ENCODE measurements at places on chromosomes 7 and 10.
A peak's percentile ranks its signal among the peaks of the same experiment; 100 is the strongest.

DNA sequence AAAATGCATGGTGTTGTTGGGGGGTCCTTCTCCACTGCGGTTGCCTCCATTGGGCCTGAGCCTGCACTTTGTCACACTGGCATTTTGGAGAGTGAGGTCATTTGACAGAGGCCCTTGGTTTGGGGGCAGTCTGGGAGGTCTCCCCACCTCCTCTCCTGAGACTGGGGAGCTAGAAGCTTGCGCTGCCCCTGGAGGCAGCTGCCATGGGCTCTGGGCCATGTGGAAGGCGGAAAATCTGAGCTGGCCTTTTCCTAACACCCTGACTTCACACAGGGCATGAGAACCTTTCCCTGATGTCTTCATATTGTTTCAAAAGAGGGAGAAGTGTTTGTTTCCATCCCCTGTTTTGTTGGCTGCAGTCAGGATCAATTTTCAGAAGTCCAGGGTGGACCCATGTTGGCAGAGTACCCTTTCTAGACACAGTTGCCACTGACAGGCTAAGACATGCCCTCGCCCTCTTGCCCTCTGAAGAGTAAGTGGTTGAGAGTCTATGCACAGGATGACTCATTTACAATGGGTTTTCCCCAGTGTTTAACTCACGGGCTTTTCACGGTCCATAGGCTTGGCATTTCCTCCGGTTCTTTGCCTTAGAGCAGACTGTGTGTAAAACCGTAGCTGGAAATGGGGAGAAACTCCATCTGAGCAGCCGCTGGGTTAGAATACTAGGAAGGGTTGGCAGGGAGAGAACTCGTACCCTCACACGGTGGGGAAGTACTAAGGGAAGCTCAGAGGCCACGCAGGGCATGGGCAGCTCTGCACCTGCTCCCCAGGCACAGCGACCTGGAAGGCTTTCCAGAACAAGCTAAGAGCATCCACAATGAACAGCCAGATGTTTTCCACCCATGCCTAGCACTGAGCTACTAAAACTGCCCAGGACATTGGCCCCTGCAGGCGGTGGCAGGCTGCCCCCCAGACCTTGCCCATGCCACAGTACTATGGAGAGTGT, 655.0 kb downstream of the SDK1 start:
- DNase-seq, result no peak

DNA sequence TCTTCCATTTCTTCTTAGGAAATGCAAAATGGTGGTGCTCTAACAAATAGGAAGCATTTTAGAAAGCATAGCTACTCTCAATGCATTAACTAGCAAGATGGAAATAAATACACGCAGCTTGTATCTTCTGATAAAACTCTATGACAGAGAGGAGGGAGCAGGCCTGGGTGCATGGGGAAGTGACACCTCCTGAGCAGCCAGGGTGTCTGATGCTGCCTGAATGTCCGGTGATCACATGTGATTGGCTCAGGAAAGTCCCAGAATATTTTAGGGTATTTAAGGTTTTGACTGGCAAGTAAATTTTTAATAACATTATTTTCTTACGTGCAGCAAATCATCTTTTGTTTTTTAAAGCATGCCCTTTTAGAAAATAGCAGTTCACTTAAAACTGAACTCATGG, 261.0 kb upstream of the KLF6 start:
- DNase-seq, result no peak

DNA sequence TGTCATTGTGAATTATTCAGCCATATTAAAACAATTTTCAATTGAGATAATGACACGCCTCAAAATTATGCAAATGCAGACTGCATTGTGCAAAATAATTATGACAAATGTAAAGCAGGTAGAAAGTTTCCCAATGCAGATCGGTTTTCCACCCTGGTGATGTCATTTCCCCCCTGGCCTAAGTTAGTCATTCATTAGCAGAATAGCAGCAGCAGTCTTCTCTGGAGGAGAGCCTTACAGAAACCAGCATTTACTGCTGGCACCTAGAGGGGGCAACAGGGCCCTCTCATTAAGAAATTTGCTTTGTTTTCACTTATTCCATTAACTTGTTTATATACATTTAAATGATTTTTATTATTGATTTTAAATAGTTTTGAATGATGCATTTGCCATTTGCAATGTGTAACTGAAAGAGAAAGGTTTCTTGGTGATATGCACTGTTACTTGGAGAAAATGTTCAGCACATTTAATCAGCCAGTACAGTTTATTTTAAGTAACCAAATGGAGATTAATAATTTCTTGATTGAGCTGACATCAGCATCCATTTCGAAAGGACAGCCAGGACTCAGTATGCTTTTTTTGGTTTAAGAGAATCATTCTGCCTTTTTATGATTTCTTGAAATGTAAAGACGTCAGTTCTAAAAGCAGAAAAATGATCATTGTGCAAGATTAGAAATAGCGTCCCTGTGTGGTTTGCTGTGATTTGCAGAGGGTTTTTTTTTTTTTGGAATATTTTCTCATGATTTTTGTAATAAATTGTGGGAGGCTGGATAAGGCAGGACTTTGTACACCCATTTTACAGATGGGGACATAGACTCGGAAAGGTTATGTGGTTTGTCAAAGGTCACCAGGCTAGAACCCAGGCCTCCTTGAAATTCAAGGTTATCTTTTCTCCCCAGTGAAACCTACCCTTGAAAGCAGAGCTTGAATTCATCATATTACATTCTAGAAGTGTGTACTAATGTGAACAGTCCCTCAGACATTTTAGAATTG, 3.5 kb downstream of the ARID5B start:
- DNase-seq, result peak; percentile 36

DNA sequence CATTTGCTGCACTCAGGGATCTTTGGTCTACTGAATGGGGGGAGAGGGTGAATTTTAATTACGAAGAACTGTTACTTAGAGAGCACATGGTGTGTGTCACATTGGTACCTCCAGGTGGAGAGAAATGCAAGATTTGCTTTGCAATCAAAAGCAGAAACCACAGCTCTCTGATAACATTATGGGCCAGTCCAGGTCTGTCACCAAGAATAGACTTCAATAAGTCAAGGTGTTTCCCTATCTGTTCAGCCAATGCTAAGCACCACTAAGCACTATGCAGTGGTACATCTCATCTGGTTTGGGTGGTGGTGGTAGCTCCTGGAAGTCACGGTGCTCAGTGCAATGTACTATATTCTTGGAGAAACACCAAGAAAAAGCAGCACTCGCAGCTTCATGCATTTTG, 119.6 kb upstream of the AFAP1L2 start:
- DNase-seq, result no peak

DNA sequence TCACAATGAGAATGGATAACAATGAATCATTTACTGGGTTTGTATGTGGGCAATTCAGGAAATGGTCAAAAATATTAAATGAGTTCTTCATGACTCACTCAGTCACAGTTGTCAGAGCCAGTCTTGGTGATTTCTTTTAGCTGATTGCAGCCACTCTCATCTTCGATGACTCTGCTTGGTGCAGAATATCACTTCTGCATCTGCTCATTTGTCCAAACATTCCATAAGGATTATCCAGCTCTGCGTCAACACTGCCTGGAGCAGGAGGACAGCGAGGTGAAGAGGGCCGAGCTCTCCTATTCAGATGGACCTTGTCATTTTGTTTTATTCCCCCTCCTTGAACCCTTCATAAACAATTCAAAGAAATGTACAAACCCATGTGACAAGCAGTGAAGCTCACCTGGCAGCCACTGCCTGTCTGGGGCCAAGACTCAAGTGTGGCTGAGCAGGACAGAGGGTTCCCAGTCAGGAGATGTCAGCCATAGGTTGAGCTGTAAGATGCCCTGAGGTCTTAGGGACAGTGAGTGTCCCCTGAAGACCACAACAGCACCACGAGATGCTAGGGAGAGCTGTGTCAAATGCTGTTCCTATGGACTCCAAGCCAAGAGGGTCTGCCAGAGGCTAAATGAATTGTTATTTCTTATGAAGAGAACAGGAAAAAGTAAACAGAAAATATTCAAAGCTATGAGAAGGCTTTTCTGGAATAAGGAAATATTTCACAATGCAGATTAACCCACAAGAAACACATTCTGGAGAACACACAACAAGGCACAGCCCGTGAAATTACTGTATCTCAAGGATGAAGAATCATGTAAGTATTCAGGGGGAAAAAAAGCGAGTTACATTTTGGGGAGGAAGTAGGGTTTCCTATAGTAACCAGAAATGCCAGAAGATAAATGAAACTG, 33.1 kb upstream of the EGFR start:
- DNase-seq, result no peak

DNA sequence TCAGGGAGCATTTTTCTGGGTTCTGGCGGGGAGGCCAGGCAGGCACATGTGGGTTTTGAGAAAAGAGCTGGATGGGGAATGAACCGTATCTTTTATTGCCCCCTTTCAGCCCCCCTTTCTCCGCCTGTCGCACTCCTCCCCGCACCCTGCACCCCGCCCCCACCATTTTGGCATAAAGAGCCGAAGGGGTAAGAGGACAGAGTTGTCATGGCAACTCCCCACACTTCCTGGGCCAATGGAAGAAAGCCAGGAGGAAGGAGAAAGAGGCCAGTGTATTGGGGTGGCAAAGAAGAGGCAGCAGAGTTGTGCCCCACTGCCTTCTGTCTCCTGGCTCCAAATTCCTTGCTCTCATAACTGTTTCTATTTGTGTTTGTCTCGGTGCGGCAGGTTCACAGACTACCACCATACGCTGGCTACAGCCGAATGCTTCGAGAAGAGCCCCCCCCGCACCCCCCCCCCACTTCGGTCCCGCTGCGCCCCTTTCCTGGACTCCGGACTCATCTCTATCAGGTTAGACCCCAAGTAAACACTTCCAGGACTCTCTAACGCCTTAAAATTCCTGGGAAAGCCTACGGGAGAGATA, 3.4 kb downstream of the KCNIP2 start:
- no peak for DNase-seq

DNA sequence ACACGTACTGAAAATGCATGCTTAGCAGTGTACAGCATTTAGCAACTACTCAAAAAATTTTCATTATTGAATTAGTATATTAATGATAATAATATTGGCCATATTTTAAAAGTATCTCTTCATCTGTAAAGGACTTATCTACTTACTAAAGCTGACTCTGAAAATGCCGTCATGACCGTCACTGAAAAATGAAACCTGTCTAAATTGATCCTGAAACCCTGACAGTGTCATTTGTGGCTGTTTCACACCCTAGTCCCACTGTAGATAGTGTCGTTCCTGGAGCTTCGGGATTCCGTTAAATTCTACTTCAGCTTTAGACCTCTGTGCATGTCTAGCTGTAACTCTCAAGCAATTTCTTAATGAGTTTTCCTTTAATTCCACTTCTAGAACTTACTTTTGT, 35.8 kb upstream of the EZH2 start:
- no peak for DNase-seq

GRCh38 chr10:67487906-67488619, 207.9 kb downstream of the CTNNA3 start:
- DNase-seq, result no peak

- DNase-seq, result peak; percentile 33
Observed at GRCh38 chr7:1961701-1962276, 271.0 kb downstream of the MAD1L1 start.

DNA sequence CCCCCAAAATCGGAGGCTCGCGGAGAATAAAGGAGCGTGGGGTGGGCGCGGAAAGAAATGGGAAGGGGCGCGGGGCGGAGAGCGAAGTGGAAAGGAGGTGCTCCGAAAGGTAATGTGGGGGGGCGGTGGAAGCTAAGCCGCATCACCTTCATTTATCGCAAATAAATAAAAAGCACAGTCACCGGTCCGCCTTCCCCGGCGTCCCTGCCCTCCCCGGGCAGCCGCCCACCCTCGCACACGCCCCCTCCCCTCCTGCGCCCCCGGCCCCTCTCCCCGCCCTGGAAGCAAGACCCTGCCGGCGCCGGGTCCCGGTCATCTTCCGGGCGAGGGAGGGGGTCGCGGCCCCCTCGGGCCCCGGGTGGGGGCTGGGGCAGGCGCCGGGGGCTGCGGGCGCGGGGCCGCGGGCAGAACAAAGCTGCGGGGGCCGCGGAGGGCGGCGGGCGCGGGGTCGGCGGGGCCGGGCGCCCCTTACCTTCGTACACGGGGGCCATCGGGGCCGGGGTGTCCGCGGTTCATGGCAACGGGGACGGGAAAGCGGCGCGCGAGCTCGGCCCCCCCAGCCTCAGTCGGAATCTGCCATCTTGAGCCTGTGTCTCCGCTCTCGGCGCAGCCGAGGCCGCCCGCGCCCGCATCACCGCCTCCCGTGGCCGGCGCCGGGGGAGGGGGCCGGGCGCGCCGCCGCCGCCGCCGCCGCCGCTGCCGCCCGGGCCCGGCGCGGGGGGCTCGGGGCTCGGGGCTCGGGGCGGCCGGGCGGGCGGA, 486 bp downstream of the HIPK2 start:
- DNase-seq, result peak; percentile 38

- no peak for DNase-seq
Observed at GRCh38 chr10:79192677-79193003, 123.9 kb downstream of the ZMIZ1 start.

DNA sequence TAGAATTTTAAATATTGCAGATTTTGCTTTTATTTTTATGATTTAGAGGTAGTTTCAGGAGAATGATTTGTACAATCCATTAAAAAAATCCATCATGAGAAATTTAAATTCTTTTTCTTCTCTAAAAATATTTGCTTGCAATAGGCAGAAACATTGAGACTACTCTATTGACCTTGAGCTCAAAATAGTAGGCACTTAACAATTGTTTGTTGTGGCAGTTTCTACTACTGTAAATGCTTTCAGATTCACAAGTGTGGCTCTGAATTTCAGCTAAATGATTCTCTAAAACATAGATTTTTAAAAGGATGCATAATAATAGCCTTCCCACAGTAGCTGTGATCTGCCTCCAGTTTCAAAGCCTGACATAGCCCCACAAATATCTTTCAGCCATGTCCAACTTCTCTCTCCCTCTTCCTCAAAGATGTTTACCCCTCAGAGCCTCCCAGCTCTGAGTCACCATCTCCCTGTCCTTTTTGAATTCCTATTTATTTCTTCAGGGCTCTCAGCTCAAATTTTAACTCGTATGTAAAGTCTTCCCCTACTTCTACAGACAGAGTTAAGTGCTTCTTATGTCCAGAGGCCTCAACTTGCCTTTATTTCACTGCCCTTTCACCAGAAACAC, 160.5 kb downstream of the AOAH start:
- no peak for DNase-seq

DNA sequence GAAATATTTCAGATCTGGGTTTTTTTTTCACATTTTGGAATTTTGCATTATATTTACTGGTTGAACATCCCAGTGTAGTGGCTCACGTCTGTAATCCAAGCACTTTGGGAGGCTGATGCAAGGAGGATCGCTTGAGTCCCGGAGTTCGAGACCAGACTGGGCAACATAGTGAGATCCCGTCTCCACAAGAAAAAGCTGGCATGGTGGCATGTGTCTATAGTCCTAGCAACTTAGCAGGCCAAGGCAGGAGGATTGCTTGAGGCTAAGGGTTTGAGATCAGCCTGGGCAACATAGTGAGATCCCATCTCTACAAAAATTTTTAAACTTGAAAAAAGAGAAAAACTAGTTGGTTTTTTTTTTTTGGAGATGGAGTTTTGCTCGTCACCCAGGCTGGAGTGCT, 6.0 kb downstream of the RFC2 start:
- DNase-seq, result no peak

DNA sequence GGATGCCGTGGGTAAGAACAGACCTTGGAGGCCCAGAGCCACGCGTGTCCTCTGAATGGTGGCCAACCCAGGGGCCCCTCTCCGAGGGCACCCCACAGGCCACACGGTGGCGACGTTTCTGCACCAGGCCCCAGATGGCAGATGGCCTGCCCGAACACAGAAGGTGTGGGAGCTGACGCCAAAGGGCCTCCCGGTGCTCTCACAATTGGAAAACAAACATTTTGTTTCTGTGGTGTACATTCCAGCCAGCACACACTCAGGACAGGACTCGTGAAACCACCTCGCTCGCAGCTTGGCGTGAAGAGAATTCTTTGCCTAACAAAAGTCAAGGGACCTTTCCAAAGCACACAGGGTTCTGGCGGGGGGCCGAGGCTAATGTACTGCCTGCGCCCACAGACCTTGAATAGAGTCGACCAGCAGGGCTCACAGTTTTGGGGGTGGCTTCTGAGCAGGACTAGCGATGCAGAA, 112.1 kb downstream of the FAM53B start:
- DNase-seq, result no peak
